ENCODE measurements at places on chromosomes 1 and 21. TPM values are rescaled to one million over a fixed set of nuclear protein-coding genes. Genes with fewer than 3 reads are reported as not detected.

SAMSN1 gene
- total RNA-seq: not detected

CD164L2 gene
- 0.34 TPM for total RNA-seq

PYGO2 gene
- 15.4 TPM for total RNA-seq

S100B gene
- not detected for total RNA-seq

OR2L5 gene
- not detected for total RNA-seq

GBP1 gene
- 68.2 TPM for total RNA-seq

TMEM222 gene
- 17.9 TPM for total RNA-seq

Data from nasal cavity respiratory epithelium epithelial cell of viscerocranial mucosa (primary cell).